ENCODE measurements at places on chromosomes 2 and 18.
A peak's percentile ranks its signal among the peaks of the same experiment; 100 is the strongest.

GRCh38 chr2:169464882-169465281, 14.4 kb upstream of the BBS5 start:
- no peak for DNase-seq

DNA sequence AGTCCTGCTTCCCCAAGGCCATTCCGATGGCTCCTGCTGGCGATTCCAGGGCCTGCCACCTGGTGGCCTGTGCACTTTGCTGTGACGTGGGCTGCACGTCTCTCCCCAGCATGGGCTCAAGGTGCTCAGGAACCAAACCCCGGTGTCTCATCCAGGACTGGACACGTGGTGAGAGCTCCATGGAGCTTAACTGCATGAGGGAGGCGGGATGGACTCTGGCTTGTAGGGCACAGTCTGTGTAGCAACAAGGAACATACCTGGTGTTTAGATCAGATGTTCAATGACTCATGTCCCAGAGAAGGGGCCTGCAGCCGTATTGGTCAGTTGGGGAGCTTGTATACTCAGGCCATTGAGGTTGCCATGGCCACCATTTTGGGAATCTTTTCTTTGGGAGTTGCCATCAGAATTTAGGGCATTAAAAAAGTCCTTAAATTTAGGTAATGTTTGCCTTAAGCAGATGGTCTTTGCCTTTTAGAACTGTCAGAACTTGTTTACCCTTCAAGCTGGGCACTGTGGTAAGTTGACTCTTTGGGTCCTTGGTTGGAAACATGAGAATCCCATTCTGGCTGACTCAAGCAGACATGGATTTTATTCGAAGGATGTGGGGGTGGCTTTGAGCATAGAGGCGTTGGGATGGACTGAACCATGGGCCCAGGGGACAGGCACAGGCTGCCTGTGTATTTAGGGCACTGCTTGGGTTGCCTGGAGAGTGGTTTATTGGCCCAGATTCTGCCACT, 21.0 kb downstream of the AGAP1 start:
- DNase-seq, result no peak

- DNase-seq, result no peak
Observed at GRCh38 chr18:10497206-10497749, 28.5 kb upstream of the NAPG start.

- no peak for DNase-seq
Observed at GRCh38 chr2:131143803-131144202, 38.7 kb downstream of the PLEKHB2 start.

- no peak for DNase-seq
Observed at GRCh38 chr2:118965737-118966136, 23.7 kb downstream of the MARCO start.

DNA sequence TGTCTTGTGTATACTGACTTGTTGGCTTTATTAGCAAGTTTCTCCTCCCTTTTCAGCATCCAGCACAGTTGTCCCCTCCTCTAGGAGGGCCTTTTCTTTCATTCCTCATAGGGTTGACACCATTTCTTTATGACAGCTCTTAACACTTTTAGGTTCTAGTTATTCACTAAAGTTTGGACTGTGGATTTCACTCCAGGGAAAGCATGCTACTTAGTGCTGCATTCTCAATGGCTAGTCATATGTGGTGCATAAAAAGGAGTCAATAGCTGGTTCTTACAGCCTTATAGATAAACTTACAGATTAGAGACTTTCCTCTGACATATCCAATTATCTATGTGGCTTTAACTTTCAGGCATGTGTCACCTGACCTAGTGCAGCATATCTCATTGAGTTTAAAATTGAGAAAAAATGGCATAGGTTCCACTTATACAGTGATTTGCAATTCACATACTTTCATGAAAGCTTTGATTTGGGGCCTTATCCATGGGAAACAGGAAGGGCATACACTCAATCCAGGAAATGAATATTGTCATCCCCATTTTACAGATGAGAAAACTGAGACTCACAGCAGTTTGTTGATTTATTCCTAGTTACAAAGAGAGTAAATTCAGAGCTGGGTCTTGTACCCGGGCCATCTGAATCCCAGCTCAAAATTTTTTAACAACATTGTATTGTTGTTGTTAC, 289.7 kb downstream of the LPIN1 start:
- no peak for DNase-seq

DNA sequence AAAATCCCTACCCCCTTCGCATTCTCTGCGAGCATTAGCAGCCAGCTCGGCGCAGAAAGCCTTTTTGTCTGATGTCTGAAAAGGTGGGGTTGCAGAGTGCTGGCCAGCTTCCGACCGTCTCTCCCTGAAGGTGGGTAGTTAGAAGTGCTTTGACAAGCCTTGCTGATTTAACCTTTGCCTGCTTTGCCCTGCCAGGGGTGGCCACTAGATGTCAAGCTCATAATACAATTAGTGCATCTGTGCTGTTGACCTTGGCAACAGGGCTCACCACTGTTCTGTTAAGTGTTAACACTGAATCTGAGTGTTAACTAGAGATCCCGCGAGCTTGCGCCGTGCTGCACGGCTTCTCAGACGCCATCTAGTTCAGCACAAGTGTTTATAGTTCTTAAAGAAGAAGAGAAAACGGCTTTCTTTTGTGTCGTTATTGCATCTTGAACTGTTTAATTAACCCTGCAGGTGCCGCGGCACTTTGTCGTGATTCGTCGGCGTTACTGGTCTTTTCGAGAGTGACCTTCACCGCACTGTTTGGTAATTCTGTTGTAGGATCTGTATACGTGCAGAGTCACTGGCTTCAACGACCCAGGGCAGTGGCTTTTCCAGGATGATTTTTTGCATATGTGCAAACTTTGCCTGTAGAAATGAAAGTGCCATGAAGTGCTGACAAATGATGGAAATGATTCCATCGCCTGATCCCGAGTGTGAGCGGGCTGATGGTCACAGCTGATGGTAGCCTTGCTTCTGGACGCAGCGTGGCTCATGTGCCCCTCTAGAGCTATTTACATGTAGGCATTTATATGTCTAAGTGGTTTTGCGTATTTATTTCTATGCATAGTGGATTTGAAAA, 5.5 kb downstream of the SALL3 start:
- no peak for DNase-seq

GRCh38 chr18:35164133-35164532, 76.7 kb upstream of the ZNF397 start:
- DNase-seq, result no peak

- DNase-seq, result no peak
Observed at GRCh38 chr2:9143264-9143815, 63.3 kb upstream of the ASAP2 start.

- no peak for DNase-seq
Observed at GRCh38 chr2:200270732-200271131, 35.8 kb upstream of the SPATS2L start.

DNA sequence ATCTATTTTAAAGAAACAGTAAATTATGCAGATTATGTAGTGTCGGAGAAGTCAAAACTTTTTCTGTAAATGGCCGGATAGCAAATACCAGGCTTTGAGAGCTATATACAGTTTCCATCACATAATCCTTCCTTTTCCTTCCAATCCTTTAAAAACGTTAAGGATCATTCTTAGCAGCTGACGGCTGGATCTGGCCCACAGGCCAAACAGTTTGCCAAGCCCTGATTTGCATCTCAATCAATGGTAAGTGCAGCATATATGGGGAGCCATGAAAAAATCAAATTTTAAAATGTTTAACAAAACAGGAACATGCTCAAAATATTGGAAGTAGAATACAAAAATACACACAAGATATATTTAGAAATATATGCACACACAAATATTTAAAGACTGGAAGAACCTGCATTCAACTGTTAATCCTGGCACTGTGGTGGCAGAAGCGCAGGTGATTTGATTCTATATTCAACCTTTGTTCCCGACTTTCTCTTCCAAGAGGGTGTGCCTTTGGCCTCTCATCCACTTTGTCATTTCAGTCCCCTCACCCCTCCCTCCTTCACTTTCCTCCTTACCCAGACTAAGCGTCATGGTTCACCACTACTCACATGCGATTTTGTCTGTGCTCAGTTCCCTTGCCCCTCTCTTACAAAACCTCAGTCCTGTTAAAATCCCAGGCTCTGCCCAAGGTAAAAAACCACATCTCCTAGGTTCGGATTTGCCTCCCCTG, 27.3 kb downstream of the NDUFA10 start:
- no peak for DNase-seq

- DNase-seq, result peak; percentile 16
Observed at GRCh38 chr2:10668402-10669012, 21.3 kb downstream of the NOL10 start.

DNA sequence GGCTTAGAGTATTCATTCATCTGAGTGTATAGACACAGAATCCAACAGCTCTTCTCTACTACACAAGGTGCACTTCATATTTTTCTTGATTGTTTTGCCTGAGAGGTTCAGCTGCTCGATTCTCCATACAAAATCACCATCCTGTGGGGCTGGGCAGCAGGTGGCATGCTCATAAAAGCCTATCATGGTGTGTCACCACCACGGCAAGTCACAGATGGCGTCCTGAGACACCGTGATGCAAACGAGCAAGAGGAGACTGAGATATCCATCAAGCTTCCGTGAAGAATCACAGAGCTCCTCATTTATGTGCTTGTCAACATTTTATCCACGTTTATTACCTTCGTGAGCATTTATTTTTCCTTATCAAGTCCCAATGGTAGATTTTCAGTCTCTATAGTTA, 22.4 kb upstream of the NRP2 start:
- no peak for DNase-seq

DNA sequence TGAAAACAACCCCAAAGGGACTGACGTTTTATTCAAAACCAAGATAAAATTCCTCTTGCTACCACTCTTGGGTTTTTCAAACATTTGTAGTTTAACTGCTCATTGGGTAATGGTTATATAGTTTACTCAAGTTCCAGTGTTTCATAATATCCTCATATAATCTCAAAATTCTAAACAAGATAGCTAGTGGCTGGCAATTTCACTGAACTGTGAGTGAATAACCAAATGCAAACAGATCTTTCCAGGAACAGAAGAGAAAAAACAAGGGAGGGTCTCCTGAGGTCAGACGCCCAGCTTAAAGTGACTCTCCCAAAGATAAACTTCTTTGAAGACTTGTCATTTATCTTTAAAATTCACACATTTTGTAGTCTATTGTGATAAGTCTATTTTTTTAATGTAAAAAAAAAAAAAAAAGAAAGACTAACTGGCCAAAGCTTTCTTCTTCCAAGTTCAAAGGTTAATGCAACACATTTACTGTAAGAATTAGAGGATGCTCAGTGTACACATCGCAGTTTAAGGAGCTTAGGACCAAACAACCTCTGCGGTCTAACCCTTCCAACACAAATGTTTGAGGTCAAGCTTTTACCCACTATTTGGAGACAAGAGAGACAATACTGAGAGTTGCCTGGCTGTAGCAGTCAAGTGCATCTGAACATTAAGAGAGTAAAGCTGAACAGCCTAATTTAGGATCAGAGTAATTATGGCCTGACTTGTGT, 26.6 kb downstream of the LPIN2 start:
- no peak for DNase-seq

DNA sequence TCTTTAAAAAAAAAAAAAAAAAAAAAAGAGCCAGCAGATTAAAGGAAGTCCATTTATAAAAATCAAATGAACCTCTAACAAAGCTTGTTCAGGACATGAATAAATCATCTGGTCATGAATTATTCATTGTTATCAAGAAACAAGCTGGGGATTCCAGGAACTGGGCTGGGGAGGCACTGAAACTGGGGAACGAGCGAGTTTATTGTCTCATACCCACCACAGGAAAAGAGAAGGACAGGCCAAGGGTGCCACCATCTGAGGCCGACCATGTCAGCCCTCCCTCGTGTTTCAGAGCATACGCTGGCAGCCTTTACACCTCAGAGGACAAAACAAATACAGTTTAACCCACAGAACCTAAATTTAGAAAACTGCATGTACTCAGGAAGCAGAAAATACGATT, 164.2 kb downstream of the VWC2L start:
- no peak for DNase-seq

GRCh38 chr2:119338272-119338671, 28.4 kb downstream of the C2orf76 start:
- no peak for DNase-seq

GRCh38 chr2:11094021-11094810, 61.1 kb upstream of the SLC66A3 start:
- DNase-seq, result no peak

- no peak for DNase-seq
Observed at GRCh38 chr2:63875559-63876245, 34.0 kb downstream of the UGP2 start.

DNA sequence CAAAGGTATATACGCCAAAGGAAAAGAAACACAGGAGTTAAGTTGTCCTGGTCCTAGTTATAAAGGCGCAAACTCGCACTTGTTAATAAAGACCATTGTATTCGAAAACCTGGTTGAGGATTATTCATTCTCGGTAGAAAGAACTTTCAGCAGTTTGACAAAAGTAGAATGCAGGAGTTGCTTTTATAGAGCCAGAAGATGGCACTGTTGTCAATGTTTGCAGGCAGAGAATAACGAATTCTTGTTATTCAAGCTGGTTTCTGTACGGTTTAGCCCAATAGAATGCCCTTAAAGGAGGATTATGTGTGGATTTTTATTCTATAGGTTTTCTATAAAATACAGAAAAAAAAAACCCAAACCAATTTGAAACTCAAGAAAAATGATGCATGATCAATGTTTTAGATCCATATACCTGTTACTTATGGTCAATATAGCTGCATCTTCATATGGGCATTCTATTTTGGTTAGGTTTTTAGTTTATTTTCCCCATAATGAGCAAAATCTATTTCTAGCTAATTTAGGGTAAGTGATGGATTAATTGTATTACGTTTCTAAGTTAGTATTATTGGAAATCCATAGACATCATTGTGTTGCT, 510.3 kb downstream of the PLCL1 start:
- no peak for DNase-seq

GRCh38 chr2:233209533-233210171, 41.8 kb upstream of the ATG16L1 start:
- DNase-seq, result no peak

- no peak for DNase-seq
Observed at GRCh38 chr18:75660932-75661331, 233.4 kb upstream of the SMIM21 start.
